ENCODE measurements at places on chromosomes 7 and 10.

DNA sequence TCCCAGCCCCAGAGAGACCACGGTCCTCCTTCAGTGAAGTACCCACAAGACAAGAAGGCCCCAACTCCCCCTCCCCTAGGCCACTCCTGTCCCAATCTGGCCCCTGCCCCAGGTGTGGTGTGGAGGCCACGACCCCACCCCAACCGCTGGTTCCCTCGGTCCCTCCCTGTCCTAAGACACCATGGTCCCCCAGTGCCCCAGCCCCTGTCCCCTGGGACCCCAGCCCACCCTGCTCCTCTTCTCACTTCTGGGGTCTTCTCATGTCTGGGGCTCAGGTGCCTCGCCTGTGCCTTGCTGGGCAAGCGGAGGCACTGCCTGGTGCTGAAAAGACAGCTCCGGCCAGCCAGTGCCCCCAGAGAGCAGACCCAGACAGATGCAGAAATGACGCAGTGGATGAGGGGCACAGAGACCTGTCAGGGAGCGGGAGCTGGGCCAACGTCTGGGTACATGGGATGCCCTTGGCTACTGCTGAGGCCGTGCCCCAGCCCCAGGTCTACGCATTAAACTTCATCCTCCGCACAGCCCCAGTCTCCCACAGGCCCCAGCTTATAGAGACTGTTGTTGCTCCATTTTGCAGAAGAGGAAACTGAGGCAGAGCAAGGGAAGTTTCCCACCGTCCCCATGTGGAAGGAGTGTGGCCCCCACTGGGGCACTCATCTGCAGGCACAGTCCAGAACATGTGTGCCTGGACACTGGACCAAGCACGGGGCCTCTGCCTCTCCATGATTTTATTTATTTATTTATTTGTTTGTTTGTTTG lies 14.8 kb downstream of the GRIFIN start:
- no peak for DNase-seq

DNA sequence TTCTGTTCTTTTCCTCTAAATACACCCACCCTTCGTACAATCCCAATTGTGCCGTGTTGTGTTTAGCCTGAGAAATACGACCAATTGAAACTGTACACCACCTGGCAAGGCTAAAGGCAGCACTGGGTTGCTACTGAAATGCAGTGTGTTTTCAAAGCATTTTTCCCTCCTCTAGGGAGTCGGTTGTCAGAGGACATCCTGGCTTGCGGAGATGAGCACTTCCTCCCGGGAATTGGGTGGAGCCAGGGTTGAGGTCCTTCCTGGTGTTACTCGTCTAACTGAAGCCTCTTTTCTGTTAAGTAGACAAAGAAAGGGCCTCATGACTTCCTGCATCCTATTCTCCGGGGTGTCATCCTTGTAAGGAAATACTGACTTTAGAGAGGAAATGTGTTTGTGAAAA lies 133.5 kb downstream of the MTPAP start:
- no peak for DNase-seq

DNA sequence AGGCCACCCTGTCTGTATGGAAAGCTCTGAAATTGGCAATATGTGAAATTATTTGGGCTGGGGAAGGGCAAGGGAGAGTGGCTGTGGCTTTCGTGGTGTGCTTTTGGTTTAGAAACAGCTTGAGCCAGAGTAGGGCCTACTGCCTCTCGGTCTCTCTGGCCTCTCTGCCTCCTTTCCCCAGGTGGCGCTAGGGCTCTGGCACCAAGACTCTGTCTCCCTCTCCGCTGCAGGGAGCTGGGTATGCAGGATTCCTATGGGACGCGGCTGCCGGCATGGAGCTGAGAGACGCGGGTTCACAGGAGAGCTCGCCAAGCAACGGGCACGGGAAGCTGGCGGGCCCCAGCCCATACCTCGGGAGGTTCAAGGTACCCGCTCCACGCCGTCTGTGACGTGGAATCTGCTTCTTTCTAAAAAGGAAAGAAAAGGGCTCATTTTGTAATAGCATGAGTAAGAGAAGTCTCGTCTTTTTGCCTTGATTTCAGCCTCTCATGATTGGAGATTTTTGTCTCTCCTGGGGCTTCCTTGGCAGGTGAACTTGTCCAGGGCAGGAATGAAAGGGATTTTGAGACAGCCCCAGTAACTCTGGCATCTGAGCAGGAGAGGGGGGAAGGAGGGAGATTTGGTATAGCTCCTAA lies 105.1 kb upstream of the ANLN start:
- no peak for DNase-seq

DNA sequence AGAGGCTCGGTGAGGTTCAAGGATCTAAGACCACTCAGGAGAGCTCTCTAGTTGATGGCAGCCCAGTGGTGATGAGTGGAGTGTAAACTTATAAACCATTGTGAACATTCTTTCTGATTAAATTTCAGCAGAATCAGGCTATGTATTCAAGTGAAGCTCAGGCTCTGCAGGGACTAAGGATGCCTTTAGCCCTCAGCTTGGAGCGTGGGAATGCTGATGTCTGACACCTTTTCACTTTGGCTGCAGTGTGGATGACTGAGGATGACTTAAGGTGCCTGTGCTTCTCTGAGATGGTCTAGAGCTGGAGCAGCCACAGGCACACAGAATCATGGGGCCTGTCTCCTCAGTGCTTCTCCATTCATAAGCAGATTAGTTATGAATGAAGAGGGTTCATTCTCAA lies 150.4 kb downstream of the SORCS3 start:
- no peak for DNase-seq

DNA sequence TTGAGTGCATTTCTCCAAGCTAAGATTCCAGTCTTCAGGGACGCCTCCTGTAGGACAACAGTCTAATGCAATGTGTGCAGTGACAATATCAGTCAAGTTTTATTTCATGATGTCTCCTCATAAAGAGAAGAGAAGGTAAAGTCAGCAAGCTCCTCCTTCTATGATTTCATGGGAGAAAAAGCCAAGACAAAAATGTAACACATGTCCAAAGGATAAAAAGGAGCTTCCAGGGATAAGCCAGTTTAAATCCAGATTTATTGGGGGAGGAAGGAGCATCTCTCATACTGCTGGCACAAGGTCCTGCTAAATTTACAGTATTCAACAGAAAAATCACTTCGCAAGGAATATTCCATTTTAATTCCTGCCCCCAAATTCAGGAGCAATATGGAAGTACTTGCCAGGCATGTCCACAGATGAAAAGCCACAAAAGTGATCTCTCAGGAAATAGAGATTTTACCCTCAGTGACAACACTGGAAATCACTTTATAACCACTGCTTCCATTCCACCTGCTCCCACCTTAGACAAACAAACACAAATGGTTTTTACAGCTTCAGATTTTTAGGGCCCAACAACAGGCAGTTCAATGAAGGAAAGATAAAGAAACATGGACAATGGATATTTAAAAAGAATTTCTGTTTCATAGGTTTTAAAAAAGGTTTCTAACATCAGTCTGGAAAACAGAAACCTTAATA lies 677.5 kb upstream of the C7orf33 start:
- DNase-seq = no peak

GRCh38 chr10:131786756-131787605 lies 113.8 kb upstream of the PPP2R2D start:
- peak; percentile 28 for DNase-seq

DNA sequence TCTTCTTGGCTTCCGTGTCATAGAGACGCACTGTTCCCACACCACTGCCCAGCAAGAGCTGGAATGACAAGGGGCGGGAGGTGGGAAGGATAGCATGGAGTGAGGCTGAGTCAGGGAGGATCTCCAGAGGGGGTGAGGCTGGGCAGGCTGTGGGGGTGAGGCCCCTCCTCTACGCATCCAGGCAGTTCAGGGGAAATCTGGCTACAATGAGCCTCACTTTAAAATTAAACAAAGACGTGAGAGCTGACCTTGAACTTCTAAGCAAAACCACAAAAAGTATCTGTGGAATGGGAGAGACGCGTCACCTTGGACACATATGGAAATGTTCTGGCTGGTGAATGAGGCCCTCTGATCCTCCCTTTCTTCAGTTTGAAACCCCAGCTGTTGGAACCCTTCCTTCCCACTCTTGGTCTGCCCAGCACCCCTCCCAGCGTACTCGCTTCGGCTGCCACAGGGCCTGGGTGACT lies 17.7 kb downstream of the WDR91 start:
- peak; percentile 40 for DNase-seq

- no peak for DNase-seq
These were observed 219.3 kb downstream of the JAZF1 start for GRCh38 chr7:27961255-27961654.

DNA sequence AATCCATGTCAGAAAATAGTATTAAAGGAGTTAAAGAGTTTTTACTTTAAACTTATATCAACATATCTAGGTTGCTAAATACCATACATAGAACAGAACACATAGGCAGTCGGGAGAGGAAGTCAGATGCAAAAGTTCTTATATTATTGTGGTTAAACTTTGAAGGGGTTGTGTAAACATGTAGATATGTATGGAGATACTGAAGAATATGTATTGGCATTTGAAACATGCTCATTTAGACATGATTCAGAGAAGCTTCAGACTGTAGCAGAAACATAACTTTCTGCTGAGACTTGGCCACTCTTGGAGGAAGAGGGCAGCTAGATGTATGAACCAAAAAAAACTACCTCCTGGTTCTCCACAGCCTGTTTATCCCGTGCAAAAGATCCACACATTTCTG lies 103.5 kb upstream of the FERD3L start:
- no peak for DNase-seq

Measured in vagina (tissue), 2 donors.